ENCODE measurements at places on chromosomes 5 and 9. TPM values are rescaled to one million over a fixed set of nuclear protein-coding genes. Genes with fewer than 3 reads are reported as not detected.

Gene SLC27A6
- not detected for total RNA-seq

Gene UBTD2
- 1.1 TPM for total RNA-seq

Gene TRPM6
- total RNA-seq, result not detected

Gene IFNA2
- total RNA-seq, result not detected

Gene YIPF5
- total RNA-seq, result 64.8 TPM

All from CD4-positive, alpha-beta T cell (primary cell).